ENCODE measurements at places on chromosomes 2 and 18.

- no peak for DNase-seq
These were observed 80.4 kb downstream of the TGFA start for GRCh38 chr2:70473101-70473722.

DNA sequence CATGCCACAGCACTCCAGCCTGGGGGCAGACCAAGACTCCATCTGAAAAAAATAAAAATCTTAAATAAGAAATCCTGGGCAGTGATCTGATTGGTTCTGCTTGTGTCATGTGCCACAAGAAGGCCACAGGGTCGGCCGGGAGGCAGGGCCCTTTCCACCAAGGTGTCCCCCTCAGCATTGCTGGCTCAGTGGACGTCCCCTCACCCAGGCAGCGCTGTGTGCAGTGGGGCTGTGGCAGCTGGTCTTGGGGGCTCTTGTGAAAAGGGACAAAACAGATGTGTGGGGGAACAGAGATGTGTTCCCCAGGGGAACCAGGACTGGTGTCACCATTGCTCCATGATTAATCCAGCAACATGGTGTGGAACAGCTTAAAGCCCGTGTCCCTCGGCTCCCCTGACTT, 60.5 kb downstream of the HS6ST1 start:
- DNase-seq = no peak

GRCh38 chr2:48531141-48531648, 1.2 kb downstream of the STON1 start:
- DNase-seq = peak; percentile 77

- no peak for DNase-seq
These were observed 133.8 kb upstream of the RNF152 start for GRCh38 chr18:62026586-62026985.

GRCh38 chr2:142915502-142915901, 38.0 kb downstream of the KYNU start:
- no peak for DNase-seq

DNA sequence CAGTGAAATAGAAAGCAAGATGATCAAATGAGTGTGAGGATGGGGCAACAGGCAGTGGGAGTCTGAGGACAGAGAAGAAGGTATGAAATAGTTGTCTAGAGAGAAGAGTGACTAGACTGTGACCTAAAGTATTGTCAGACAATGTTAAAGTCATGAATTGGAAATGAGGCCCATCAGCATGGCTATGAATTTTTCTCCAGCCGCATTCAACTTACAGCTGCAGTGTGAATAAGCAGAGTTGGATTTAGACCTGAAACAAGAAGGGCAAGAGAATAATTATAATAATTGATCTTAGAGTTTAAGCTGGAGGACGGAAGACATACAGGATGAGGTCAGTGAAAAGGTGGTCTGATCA, 4.2 kb upstream of the TSPYL6 start:
- DNase-seq = no peak

- peak; percentile 48 for DNase-seq
These were observed 133.1 kb downstream of the MREG start for GRCh38 chr2:215879977-215880940.

DNA sequence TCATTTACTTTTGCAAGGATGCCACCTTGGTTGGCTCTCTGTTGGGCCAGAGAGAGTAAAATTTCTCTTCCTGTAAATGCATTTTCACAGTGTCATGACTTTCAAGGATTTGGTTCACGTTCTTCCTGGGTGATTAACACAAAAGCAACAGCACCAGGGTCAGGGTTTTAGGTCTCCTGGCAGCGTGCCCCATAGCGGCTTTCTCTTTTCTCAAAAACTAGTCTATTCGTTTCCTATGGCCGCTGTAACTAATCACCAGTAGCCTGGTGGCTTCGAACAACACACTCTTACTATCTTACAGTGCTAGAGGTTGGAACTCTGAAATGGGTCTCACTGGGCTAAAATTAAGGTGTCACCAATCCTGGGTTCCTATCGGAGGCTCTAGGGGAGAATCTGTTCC, 56.3 kb upstream of the ACMSD start:
- no peak for DNase-seq

- DNase-seq = no peak
These were observed 51.2 kb downstream of the FN1 start for GRCh38 chr2:215384710-215385109.

DNA sequence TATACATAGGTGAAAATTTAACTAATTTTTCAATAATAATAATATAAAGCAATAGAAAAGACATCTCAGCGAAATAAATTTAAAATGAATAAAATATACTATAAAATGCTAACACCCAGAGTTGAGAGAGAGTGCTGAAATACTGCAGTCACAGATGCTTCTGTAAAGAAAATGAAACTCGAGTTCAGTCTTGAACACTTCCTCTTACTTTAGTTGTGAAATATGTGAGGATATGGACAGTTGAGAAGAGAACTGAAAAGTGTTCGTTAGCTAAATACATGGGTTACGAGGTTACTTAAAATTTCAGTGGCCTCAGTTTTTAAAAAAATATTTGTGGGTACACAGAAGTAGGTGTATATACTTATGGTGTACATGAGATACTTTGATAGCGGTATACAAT, 106.8 kb downstream of the DNAH7 start:
- DNase-seq = no peak

DNA sequence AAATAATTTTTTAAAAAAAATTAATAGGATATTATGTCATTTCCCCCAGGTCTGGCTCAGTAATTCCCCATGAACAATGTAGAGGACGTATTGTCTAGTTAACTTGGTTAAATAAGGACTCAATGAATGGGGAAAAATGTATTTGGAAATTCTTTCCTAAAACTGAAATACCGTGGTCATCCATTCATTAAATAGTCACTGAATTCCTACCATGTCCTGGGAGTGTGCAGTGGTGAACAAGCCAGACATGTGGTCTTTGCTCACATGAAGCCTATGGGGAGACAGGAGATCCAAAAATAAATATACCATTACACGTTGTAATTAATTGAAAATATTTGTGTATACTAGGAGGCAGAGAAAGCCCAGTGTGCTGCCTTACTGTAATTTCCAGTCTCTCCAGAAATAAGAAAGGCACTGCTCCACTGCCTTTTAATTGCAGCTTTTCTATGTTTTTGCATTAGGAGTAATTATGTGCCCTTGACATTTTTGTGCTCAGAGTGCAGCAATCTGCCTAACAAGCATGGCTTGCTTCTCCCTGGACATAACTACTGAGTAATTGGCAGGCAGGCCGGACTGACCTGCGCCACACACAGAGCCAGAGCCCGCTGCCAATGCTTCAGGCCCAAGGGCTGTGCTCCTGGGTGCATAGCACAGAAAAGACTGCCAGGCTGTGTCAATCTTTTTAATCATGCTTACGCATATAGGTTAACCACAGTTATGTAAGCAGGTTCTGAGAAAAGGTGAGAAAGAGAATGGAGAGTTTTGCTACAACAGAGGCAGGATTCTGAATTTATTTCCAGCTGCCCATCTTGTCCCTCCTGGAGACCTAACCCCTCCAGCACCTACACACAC, 22.2 kb upstream of the TTC39C start:
- peak; percentile 42 for DNase-seq

- no peak for DNase-seq
These were observed 163.9 kb downstream of the GFPT1 start for GRCh38 chr2:69222953-69223658.

DNA sequence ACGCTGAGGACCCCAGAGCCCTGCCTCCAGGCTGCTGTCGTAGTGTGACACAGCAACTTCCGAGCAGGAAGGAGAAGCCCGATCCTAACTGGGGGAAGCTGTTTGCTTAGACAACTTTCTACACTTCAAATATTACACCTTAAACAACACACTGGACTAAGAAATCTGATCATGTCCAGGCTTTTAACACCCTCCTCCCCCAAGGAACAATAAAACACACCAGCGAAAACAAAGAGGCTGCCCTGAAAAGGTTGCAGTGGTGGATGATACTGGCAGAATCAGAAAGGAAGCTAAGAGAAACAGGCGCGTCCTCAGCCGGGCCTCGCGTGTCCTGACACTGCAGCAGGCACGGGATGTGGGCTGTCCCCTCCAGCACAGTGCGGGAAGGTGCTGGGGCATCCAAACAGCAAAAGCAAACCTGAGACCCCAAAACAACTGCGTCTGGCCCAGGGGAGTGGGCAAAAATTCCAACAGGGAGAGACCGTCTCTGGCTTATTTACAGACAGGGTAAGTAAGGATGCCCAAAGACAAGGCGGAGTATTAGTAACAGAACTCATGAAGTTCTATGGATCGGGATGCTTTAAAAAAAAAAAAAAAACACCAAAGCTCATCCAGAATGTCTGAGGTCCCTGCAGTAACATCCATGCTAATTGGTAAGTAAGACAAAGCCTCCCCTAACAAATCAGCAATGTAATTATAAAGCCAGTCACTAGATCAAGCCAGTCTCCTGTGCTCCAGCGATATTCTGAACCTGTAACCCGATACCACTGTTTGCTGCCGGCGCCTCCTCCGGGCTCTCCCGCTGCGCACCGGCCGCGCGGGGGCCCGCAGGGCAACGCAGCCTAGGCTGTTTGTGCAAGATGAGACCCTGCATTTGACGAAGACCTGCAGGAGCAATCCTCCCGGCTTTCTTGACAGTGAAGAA, 9.0 kb downstream of the SERTAD2 start:
- DNase-seq = peak; percentile 84

GRCh38 chr2:218979846-218980734, 4.9 kb downstream of the FEV start:
- peak; percentile 49 for DNase-seq

DNA sequence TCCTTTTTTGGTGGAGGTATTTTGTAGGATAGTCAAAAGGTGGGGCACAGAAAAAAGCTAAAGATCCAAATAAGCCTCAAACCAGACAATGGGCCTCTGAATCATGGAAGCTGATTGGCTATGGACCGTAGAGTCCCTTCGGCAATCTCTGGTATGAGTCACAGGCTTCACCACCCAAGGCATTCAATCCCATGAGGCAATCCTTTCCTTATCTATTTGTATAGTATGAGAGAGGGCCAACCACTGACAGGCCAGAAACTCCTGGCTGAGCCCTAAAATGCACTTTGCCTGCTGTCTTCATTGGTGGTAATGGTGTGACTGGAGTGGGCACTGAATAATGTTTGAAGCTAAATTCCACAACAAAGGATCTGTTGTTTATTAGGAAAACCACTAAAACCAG, 38.7 kb upstream of the MEX3C start:
- no peak for DNase-seq

GRCh38 chr2:175236930-175237329, 55.4 kb upstream of the ATP5MC3 start:
- DNase-seq = no peak

DNA sequence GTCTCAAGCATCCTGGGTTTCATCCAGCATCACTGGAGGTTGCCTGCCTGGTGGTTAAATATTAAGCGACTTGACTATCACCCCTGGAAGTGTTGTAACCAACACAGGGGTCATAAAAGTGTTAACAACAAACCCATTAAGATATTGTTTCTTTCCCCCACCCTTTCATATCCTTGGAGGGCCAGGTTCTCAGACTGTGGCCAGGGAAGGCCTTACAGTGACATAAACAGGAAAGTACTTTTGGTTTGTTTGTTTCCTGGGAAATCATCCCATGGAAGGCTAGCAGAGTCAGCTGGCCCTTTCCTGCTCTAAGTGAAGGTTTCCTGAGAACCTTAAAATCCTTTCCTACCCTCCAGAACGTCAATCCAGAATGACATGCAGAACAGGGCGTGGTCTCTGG, 160.9 kb downstream of the CLIP4 start:
- DNase-seq = no peak

DNA sequence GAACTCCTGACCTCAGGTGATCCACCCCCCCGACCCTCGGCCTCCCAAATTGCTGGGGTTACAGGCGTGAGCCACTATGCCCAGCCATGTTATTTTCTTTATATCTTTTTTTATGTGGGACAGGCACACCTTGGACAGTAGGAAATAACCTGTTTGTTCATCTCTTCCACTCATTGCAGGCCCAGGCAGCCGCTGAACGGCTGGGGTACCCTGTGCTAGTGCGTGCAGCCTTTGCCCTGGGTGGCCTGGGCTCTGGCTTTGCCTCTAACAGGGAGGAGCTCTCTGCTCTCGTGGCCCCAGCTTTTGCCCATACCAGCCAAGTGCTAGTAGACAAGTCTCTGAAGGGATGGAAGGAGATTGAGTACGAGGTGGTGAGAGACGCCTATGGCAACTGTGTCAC, 8.4 kb downstream of the CAD start:
- no peak for DNase-seq

GRCh38 chr18:61569176-61569892, 236.1 kb downstream of the CDH20 start:
- peak; percentile 91 for DNase-seq

DNA sequence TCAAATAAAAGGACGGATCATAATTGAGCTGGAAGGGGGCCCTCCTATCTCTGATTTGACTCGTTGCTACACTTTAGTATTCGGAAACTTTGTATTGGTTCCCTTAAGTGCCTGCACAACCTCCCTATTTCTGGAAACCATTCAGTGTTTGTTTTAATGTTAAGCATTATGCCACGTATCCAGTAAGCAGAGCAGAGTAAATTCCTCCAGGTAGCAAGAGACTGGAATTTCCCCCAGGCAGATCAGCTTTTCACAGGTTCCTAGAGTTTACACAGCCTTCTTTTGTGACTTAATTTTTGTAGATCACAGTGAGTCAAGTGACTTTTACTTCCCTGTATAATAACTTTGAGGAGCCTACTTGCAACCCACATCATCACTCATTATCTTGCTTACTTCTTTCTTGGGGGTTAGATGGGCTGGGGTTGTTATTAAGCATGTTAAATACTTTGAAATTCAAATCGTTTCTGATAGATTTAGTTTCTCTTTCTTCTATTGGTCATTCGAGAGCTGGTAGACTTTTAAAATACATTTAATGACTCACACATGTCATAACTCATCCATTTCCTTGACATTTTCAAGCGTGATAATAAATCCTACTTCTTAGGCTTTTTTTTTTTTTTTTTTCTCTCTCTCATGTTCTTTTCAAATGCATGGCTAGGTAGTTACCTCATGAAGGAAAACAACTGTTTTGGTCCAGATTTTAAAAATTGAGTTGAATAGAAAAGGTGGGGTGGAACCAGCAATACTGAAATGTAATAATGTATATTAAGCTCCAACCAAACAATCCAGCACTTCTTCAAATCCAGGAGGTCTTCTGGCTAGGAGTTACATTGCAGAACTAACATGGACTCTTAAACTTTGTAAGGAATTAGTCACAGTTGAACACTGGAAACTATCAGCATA, 219.3 kb downstream of the NEDD4L start:
- DNase-seq = no peak

- no peak for DNase-seq
These were observed 824.9 kb upstream of the CRIM1 start for GRCh38 chr2:35530615-35531135.

- DNase-seq = no peak
These were observed 71.3 kb upstream of the NYAP2 start for GRCh38 chr2:225328192-225328591.

GRCh38 chr2:132703396-132703795, 33.4 kb upstream of the LYPD1 start:
- peak; percentile 27 for DNase-seq

- no peak for DNase-seq
These were observed 918 bp downstream of the EIF5B start for GRCh38 chr2:99338029-99338585.

GRCh38 chr2:96831679-96832078, 12.1 kb downstream of the ANKRD23 start:
- DNase-seq = no peak

- no peak for DNase-seq
These were observed 565.4 kb downstream of the IRS1 start for GRCh38 chr2:226234187-226234586.

GRCh38 chr2:17166506-17166905, 351.7 kb downstream of the RAD51AP2 start:
- DNase-seq = no peak
